ENCODE measurements at places on chromosomes 11 and 22.
A peak's percentile ranks its signal among the peaks of the same experiment; 100 is the strongest.

- no peak for DNase-seq
Observed at GRCh38 chr11:98068251-98068650, 952.5 kb upstream of the CNTN5 start.

DNA sequence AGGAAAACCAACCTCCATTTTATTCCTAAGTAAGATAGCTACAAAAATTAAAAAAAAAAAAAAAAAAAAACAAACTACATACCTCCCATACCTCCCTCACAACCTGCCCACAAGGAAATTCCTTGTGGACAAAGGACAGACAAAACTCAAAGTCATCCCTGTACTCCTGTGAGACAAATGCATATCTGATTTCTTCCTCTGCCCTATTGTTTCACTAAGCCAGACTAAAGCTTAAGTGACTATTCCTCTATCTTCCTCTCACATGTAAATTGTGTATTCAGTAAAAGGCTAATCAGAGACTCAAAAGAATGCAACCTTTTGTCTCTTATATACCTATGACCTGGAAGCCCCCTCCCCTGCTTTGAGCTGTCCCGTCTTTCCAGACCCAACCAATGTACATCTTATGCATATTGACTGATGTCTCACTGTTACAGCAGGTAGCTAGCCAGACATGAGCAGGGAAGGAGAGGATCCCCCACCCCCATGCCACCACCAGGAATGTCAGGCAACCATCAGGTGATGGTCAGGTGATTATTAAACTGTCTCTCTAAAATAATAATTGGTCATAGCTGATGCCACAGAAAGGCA is 289.4 kb downstream of the SBF2 start:
- peak; percentile 8 for DNase-seq

- no peak for DNase-seq
Observed at GRCh38 chr11:116472651-116473050, 300.1 kb downstream of the BUD13 start.

DNA sequence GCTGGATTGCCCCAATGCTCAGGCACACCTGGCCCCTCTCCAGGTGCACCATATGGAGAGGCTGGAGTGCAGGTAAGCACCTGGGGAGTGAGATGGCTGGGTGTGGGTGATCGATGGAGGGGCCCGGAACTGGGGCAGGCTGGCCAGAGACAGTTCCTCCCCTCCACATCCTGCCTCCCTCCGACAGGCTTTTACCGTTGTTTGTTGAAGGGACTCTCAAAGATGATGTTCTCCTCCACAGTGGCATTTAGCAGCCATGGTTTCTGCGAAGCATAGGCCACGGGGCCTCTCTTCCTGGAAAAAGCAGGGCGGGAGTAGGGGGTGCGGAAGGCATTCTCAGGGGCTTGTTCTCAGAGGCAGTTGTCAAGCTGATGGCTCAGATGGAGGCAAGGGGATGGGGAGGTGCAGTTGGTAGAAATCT is 25.9 kb upstream of the KCNJ11 start:
- no peak for DNase-seq

DNA sequence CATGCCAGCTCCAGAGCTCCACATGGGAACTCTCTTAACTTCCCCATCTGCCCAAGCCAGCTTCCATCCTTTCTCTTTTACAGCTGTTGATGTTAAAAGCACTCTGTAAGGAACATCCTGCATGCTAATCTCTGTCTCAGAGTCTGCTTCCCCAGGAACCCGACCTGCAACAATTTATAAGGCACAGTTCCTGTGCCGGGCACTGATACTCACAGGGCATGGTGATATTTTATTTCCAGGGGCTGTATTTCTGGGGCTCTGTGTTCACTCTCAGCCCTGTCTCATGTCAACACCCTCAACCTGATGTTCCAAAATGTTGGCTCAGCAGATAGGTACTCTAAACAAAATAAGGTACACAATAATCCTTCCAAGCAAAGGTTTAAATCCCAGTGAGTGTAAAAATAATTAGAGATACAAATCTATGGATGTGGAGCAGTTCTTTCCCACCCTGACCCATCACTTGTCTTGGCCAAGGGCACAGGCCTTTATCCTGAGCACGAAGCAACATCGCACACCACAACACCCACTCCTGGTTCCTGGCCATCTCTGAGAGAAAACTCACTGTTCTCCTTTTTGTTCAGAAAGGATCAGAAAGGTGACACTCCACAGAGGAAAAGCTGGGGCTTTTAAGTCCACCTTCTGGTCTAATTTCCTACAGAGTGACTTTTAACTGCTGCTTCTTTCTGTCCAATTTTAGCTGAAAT is 44.8 kb upstream of the C11orf87 start:
- no peak for DNase-seq

- peak; percentile 80 for DNase-seq
Observed at GRCh38 chr11:79413268-79413667, 27.6 kb downstream of the TENM4 start.

GRCh38 chr11:19093976-19094375 is 23.0 kb upstream of the ZDHHC13 start:
- DNase-seq, result peak; percentile 91

GRCh38 chr22:35074583-35074982 is 8.6 kb downstream of the ISX start:
- DNase-seq, result no peak

DNA sequence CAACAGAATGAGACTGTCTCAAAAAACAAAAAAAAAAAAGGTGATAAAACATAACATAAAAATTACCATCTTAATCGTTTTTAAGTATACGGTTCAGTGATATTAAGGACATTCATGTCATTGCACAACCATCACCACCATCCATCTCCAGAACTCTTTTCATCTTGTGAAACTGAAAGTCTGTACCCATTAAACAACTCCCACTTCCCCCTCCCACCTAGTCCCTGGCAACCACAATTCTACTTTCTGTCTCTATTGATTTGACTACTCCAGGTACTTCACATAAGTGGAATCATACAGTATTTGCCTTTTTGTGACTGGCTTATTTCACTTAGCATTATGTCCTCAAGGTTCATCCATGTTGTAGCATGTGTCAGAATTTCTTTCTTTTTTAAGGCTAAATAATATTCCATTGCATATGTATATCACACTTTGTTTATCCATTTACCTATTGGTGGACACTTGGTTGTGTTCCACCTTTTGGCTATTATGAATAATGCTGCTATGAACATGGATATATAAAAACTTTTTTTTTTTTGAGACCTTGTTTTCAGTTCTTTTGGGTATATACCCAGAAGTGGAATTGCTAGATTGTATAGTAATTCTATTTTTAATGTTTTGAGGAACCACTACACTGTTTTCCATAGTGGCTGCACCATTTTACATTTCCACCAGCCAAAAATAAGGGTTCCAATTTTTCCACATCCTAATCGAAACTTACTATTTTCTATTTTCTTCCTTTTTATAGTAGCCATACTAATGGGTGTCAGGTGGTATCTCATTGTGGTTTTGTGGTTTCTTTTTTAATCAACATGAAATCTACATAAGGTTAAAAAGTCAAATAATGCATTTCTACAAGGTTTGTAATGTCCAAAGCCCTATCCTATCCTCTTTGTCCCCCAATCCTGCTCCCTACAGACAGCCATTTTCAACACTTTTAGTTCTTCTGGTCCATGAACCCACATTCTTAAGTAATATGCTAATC is 23.4 kb upstream of the PIK3C2A start:
- DNase-seq, result no peak

DNA sequence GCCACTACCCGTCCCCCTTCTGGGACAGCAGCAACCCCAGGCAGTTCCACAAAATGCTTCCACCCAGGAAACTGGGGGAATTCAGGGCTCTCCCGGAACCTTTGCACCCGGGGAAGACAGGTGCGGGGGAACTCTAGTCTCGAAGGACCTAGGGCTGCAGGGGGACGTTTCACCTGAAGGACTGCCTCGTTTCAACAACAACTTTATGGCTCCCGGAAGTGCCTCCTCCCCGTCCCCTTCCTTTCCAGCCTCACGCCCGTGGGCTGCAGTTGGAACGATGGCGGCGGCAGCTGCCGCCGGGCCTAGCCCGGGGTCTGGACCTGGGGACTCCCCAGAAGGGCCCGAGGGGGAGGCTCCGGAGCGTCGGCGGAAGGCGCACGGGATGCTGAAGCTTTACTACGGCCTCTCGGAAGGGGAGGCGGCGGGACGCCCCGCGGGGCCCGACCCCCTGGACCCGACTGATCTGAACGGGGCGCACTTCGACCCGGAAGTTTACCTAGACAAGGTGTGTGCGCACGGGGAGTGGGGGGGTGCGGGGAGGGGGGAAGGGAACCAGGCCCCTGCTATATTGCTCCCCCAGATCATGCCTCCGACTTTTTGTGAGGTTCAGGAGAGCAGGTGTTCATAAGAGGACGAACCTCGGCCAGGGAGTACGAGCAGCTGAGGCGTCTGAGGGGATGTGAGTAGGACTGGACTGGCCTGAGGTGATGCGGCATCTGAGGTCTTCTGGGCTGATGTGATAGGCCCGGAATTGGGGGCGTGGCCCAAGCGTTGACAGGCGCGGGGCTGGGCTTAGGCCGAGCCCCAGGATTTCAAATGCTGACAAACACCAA is at the start of gene VPS51:
TSS of gene VPS51 (plus strand) at position 241 of the 833 bp plus-strand sequence. CDS start at position 278, 37 bp downstream.
- DNase-seq, result peak; percentile 83

DNA sequence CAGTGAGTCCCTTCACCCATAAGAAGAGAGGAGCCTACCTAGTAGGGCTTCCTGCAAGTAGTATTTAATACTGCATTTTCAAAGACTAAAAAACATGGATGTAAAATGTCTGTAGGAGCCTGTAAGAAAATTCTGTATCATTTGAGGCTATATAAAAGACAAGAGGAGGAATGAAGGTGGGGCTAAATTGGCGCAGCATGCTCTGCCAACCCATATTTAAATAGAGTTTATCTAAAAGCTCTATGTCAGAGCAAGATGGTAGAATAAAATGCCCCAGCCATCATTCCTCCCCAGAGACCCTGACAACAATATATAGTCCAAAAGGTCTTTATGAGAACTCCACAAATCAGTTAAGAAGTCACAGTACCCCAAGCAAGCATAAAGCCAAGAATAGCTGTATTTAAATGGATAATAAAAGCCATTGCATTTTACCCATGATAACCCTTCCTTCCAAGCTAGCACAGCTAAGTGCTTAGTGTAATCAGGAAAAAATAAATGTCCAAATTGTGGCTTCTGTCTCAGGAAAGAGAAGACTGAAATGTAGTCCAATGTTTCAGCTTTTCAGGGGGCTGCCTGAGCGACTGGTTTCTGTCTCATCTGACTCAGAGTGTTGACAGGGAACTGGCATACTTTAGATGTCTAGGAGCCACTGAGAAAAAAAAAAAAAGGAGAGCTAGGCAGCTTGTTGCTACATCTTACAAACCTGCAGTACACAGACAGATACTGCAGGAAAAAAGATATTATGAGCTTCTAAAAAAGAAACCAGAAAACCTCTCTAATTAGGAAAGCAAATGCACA is 258.6 kb downstream of the METTL15 start:
- peak; percentile 31 for DNase-seq

GRCh38 chr11:87974797-87975196 is 200.4 kb downstream of the RAB38 start:
- no peak for DNase-seq

- DNase-seq, result no peak
Observed at GRCh38 chr11:22680628-22681027, 14.2 kb downstream of the GAS2 start.

GRCh38 chr11:131449036-131450019 is 78.9 kb downstream of the NTM start:
- no peak for DNase-seq

- DNase-seq, result no peak
Observed at GRCh38 chr11:14789879-14790484, 102.0 kb downstream of the CYP2R1 start.

DNA sequence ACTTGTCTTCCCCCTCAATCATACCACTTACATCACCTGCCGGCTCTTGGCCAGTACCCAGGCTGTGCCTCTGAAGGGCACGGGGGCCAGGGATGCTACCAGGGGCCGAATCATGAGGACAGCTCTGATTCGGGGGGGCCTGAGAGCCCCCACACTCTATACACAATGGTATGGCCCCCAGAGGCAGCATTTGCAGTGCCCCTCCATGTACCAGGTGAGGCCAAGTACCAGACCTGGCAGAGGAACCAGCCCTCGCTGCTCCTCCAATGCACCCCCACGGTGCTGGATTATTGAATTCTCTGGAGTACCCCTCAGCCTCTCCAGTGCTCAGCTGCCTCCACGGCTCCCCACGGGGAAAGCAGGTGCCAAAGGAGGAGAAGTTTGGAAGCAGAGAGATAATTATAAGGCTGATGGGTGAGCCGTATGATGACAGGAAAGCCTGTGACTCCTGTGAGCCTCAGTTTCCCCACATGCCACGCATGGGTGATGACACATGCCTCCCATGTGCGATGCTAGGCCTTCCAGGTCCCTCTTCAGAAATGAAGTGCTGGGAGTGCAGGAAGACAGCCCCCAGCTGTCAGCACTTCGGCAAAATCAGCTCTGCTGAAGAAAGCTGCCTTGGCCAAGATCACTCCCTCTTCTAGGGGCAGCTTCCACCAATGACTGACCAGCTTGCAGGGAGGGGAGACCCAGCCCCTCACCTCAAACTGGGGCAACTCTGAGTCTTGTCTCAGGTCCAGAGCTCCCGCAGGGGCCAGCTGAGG is 69.9 kb downstream of the THAP12 start:
- no peak for DNase-seq

DNA sequence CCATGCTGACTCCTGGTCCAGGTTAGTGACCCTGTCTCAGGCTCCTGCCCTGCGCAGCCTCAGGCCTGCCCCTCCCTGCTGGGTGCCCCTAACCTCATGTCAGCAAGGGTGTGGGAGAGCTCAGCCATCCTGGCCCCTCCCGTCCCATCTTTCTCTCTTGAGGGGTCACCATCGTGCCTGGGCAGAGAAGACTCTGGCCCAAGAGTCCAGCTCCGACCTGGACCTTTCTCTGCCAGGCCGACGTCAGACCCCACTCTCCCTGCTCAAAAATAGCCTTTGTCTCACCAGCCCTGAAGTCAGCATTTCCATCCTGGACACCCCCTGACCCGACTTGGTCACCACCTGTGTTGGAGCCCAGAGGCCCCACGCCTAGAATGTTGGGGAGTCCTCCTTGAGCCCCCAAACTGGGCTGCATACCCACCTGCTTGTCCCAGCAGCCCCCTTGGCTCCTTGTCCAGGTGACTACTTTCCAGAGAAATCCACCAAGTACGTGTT is 4.9 kb downstream of the SCGB1C1 start:
- no peak for DNase-seq

DNA sequence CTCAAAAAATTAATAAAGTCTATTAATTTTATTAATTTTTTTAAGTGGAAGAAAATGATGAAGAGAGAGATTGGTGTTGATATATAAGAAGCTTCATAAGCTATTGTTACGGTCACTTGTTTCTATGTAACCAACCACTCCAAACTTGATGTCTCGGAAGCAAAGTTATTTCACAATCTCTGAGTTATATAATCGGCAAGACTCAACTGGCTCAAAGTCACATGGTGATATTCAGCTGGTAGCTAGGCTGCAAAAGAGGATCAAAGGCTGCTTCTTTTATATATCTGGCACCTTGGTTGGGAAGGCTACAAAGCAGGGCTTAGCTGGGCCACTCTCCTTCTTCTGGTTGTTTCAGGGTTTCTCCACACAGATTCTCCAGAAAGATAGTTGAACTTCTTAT is 245.1 kb upstream of the ARHGAP42 start:
- no peak for DNase-seq

GRCh38 chr11:1835671-1836010 is 851 bp downstream of the SYT8 start:
- no peak for DNase-seq

- no peak for DNase-seq
Observed at GRCh38 chr11:15821451-15821850, 534.9 kb downstream of the SOX6 start.

- peak; percentile 62 for DNase-seq
Observed at GRCh38 chr11:130511765-130512164, 63.3 kb downstream of the ADAMTS15 start.
